Type B pancreatic cell (in vitro differentiated cells): ENCODE measurements at places on chromosomes 1 and 21. TPM values are rescaled to one million over a fixed set of nuclear protein-coding genes. Genes with fewer than 3 reads are reported as not detected.

Gene SLC44A5
- total RNA-seq: 1.3 and 2.4 TPM in 2 replicates

Gene TBX19
- total RNA-seq: 1.3 and 1.6 TPM in 2 replicates

DNA sequence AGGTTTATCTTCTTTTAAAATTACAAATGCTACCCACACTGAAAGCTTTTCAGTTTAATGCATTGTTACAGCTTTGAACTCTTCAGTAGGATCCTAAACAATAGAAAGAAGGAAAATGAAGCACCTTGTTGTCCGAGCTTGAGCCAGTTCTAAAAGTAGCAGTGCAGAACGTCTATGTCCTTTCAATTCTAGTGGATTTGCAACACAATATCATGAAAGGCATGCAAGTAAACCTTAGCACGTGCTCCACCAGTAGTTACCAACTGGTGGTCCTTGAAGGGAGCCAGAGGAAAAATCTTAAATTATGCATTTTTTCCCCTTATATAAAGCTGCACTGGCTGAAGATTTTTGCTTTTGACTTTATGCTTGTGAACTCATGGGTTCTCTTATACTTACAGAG, 208.2 kb downstream of the NFIA start:
- no peak for DNase-seq

DNA sequence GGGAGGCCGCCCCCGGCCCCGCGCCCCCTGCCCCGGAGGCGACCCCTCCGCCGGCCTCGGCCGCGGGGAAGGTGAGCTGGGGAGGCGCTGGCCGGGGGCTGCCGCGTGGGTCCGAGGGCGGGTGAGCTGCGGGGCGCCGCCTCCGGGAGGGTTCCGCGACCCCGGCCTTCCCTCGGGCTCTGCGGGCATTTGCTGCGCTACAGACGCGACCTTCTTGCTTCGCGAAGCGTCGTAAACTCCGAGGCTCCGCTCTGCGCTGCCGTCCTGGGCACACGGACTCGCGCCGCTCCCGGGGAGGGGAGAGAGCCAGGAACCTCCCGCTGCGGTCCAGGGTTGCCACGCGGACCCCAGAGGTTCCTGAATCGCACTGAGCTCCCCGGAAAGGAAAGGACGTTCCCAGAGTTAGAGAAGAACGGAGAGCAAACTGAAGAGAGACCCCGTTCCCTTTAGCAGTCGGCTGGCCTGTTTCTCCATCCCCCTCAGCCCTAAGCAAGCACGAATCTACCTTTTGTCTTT, 345 bp downstream of the SLX9 start:
- DNase-seq: no peak

- DNase-seq: no peak
Observed at GRCh38 chr1:103477101-103477500, 48.4 kb upstream of the RNPC3 start.

- DNase-seq: no peak
Observed at GRCh38 chr1:54157401-54157800, 4.6 kb upstream of the CDCP2 start.
